ENCODE measurements at places on chromosomes 5 and 9.
A peak's percentile ranks its signal among the peaks of the same experiment; 100 is the strongest.

GRCh38 chr5:81783401-81783800 is 32.5 kb upstream of the SSBP2 start:
- no peak for DNase-seq

GRCh38 chr5:140595538-140596300 is 31.1 kb downstream of the SLC35A4 start:
- DNase-seq, result peak; percentile 21

DNA sequence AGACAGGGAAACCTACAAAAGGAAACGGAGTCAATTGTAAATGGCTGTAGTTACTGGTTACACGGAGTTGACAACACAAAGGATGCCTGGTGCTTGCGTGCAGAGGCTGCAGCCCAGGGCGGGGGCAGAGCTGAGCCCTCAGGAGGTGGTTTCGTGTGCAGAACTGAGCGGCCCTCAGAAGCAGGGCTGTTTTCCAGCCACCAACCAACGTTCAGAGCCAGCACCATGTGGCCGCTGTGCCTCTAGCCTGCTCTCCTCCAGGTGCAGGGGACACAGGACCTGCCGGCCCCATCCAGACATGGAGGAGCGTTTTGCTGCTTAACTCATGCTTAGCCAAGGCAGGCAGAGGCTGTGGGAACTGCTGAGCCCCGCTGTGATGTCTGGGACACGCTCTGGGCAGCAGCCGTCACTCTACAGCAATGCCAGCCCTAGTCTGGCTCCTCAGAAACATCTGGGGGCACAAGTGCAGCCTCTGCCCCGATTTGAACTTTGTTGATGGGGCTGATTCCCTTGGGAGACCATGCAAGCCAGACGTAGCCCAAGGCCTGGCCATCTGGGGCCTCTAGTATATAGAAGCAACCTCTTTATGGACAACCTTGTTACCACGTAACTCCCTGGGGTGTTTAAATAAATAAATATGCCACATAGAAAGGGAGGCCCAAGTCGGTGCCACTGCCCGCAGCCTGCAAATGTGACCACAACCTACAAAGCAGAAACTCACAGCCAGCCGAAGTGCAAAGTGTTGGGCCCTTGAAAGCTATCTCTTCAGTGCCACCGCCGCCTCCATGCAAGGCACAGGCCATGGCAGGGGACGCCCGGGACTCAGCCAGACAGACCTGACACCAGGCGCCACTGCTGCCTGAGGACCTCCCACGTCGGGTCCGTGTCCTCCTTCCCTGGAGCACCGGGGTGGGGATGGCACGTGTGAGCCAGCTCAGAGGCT is 42.1 kb downstream of the NKD2 start:
- no peak for DNase-seq

DNA sequence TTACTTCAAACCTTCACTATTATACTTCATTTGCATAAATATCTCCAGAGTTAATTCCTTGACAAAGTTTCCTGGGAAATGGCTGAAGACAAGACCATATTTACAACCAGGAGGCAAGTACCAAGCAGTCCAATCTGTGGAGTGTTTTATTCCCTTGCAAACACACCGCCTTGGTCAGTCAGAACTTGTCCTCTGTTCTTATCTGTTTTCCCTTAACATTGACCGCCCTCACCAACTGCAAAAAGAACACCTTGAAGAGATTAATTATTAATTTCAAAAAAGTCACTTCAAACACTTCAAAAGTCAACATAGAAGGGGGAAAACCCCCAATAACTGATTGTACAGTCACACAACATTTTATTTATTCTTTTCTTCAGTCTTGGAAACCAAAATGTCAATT is 269.0 kb upstream of the RGMB start:
- DNase-seq, result no peak

GRCh38 chr5:143174714-143175398 is 228.6 kb downstream of the NR3C1 start:
- no peak for DNase-seq

DNA sequence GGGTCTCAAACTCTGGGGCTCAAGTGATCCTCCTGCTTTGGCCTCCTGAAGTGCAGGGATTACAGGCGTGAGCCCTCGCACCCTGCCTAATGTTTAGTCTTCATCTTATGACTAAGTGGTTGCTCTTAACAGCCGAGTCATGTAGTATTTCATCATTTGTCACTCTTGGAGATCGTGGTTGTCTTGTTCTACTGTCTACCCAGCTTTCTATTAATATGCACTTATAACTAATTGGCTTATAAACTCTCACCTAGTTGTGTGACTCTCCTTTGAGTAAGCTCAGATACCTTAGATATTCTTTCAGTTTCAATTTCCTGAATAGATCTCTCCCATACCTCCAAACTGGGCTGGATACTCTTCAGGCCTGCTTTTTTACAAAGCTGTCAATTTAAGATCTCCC is 19.9 kb downstream of the SLC44A1 start:
- no peak for DNase-seq

Measured in substantia nigra (tissue), 51 donors.